ENCODE measurements at places on chromosomes 11 and 22. TPM values are rescaled to one million over a fixed set of nuclear protein-coding genes. Genes with fewer than 3 reads are reported as not detected.

DNA sequence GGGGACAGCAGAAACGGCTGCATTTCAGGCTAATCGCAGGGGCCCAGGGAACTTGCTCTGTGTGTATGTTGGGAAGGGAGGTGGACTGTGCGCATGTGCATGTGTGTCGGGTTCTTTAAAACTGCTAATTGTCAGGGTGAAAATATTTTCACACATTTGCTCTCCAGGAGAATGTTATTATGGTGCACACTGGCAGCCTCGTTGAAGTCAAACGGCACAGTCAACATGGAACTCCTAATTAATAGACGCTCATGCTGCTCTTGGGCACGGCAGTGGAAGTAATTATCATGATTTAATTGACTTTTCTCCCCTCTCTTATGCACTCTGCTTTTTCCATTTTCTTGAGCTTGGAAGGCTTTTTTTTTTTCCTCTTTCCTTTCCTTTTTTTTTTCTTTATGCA, 92.6 kb downstream of the TSPAN18 start:
- no peak overlapping the region for H3K4me3 ChIP-seq
- no peak overlapping the region for H3K27ac ChIP-seq
- H3K4me1 ChIP-seq: peaks cover 3% of the 10 kb centered on the region
- no peaks in the 10 kb centered on the region for H3K36me3 ChIP-seq

GRCh38 chr11:2816941-2817421, 68.6 kb downstream of the CDKN1C start:
- H3K4me3 ChIP-seq: no peak overlapping the region
- H3K27me3 ChIP-seq: no peaks in the 10 kb centered on the region
- peaks cover 17% of the 10 kb centered on the region for H3K4me1 ChIP-seq

Gene ANO5
- total RNA-seq: 0.14 TPM

Gene NCR3LG1
- total RNA-seq: 2.9 TPM

Gene TMPRSS5
- 0.43 TPM for total RNA-seq

Gene IL10RA
- total RNA-seq: 304 TPM

GRCh38 chr11:1085440-1086170, 10.9 kb downstream of the MUC2 start:
- no peaks in the 10 kb centered on the region for H3K27me3 ChIP-seq
- H3K4me3 ChIP-seq: no peak overlapping the region
- peak; percentile 16 for DNase-seq
- H3K4me1 ChIP-seq: no peaks in the 10 kb centered on the region
- no peak overlapping the region for H3K27ac ChIP-seq
- H3K36me3 ChIP-seq: no peaks in the 10 kb centered on the region

Gene CCDC73
- total RNA-seq: not detected

Gene OR5A1
- not detected for total RNA-seq

Gene SYT12
- not detected for total RNA-seq

- H3K4me1 ChIP-seq: no peaks in the 10 kb centered on the region
- H3K36me3 ChIP-seq: no peaks in the 10 kb centered on the region
- H3K27ac ChIP-seq: no peak overlapping the region
- DNase-seq: no peak
- no peak overlapping the region for H3K4me3 ChIP-seq
Measured at GRCh38 chr22:35870517-35871293, 153.0 kb downstream of the APOL5 start.

GRCh38 chr11:68317147-68317785, 4.9 kb downstream of the LRP5 start:
- H3K27me3 ChIP-seq: peaks cover 3% of the 10 kb centered on the region
- DNase-seq: no peak
- no peak overlapping the region for H3K27ac ChIP-seq
- no peak overlapping the region for H3K4me3 ChIP-seq
- peaks cover 22% of the 10 kb centered on the region for H3K4me1 ChIP-seq

Gene EWSR1
- 302 TPM for total RNA-seq

- no peaks in the 10 kb centered on the region for H3K4me1 ChIP-seq
- H3K27me3 ChIP-seq: peaks cover 15% of the 10 kb centered on the region
- H3K27ac ChIP-seq: no peak overlapping the region
- no peak overlapping the region for H3K4me3 ChIP-seq
Measured at GRCh38 chr11:134572741-134573675, 161.0 kb upstream of the B3GAT1 start.

- peaks cover 27% of the 10 kb centered on the region for H3K4me1 ChIP-seq
- H3K27me3 ChIP-seq: no peaks in the 10 kb centered on the region
- no peaks in the 10 kb centered on the region for H3K36me3 ChIP-seq
- H3K4me3 ChIP-seq: no peak overlapping the region
- no peak overlapping the region for H3K27ac ChIP-seq
Measured at GRCh38 chr11:61975638-61976419, 8.4 kb upstream of the FTH1 start.
